ENCODE measurements at places on chromosomes 12 and 14.

- DNase-seq: no peak
These were observed 1.7 kb upstream of the VASH1 start for GRCh38 chr14:76759589-76759988.

DNA sequence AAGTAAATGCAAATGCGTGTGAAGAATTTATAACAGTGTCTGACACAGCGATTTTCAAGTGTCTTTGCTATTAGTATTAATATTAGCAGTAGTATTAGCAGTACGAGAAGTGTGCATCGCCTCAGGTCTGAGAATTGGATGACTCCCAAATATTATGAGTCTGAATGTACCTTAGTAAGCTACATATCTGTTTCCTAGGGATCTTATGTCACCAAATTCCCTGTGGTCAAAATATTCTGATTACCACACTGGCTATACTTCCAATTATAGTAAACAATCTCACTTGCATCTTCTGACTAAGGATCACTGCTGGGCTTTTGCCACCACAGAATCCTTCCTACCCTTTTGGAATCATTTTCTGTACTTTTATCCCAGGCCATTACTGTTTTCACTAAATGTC lies 396.0 kb upstream of the MIS18BP1 start:
- DNase-seq: no peak

GRCh38 chr14:23347406-23348296 lies 5.0 kb downstream of the SLC22A17 start:
- DNase-seq: no peak

GRCh38 chr14:64114166-64114565 lies 180.0 kb downstream of the ESR2 start:
- no peak for DNase-seq

DNA sequence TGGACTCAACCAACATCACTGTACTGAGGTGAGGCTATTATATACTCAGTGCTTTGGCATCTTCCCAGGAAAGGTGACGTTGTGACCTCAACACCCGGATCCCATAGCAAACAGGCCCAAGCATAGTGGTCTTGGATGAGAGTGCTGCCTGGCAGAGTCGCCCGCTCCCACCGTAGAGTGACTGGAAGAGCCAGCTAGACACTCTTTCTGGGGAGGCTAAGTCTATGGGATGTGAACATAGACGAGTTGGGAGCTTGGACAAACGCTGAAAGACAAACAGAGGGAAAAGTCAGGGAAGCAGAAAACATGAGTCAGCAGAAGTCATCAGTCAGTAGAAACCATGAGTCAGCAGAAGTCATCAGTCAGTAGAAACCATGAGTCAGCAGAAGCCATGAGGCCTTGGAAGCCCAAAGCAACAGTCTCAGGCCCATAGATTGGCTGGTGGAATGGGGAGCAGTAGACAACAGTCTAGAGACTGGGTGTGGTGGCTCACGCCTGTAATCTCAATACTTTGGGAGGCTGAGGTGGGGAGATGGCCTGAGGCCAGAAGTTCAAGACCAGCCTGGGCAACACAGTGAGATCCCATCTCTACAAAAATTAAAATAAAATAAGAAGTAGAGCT lies 66.4 kb upstream of the MAP1LC3B2 start:
- DNase-seq: peak; percentile 82

GRCh38 chr12:111732786-111733185 lies 33.9 kb upstream of the ALDH2 start:
- no peak for DNase-seq

- peak; percentile 83 for DNase-seq
These were observed 4.6 kb downstream of the TMEM120B start for GRCh38 chr12:121717041-121717699.

DNA sequence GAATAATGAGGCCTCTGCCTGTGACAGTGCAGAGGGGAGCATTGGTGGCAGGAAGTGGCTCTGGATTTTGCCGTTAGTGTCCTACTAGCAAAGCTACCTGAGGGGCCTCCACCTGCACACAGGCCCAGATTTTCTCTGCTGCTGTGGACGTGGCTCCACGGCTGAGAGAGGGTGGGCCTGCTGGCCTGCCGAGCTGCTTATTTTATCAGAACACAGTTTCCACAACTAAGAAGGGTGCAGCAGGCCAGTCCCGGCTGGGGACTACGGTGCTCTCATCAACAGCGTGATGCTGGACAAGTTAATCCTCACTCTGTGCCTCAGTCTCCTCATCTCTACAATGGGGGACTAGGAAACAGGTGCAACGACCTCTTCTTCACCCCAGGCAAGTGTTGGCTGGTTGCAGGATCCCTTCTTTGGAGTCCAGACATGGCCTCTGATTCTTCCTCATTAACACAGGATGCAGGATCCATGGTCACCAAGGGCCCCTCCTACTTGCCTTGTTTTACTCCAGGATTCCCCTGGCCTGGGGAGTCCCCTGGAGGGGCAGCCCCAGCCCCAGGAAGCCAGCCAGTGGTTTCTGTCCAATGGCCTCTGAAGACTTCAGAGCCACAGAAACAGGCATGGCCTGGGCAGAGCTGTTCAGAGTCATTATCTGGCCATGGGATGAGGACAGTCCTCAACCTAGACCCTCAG lies 3.3 kb downstream of the FAM181A start:
- DNase-seq: no peak

DNA sequence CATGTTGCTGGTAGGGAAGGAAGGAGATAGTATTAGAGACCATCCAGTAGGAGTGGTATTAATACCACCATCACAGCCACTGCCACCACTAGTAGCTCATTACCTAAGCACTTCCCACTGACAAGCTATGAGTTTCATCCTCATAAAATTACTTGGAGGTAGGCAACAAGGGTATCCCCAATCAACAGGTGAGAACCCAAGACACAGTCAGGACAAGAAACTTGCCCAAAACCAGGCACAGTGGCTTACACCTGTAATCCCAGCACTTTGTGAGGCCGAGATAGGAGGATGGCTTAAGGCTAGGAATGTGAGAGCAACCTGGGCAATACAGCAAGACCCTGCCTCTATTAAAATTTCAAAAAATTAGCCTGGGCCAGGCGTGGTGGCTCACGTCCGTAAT lies 5.5 kb downstream of the ADCY6 start:
- no peak for DNase-seq

DNA sequence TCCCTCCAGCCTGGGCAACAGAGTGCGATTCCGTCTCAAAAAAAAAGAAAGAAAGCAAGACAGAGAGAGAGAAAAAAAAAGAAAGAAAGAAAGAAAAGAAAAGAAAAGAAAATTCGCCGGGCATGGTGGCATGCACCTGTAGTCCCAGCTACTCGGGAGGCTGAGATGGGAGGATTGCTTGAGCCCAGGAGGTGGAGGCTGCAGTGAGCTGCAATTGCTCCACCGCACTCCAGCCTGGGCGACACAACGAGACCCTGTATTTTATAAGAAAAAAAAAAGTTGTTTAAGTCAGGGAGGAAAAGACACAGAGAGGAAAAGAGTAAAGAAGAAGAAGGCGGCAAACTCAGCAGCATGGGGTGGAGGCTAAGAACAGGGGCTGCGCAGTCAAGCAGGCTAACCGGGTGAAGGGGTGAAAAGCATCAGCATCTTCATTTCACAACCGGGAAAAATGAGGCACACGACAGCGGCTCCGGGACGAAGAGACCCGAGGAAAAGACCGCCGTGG lies 557 bp upstream of the FICD start:
- DNase-seq: no peak

- DNase-seq: no peak
These were observed 129.8 kb upstream of the PPFIA2 start for GRCh38 chr12:81888961-81889360.

GRCh38 chr12:92695577-92695976 lies 7.2 kb upstream of the PLEKHG7 start:
- DNase-seq: no peak

- no peak for DNase-seq
These were observed 11.6 kb upstream of the ZNF605 start for GRCh38 chr12:132967736-132968135.

- peak; percentile 45 for DNase-seq
These were observed 42.2 kb downstream of the TAOK3 start for GRCh38 chr12:118330421-118331018.

- no peak for DNase-seq
These were observed 629 bp downstream of the PRDM4 start for GRCh38 chr12:107760207-107760808.

DNA sequence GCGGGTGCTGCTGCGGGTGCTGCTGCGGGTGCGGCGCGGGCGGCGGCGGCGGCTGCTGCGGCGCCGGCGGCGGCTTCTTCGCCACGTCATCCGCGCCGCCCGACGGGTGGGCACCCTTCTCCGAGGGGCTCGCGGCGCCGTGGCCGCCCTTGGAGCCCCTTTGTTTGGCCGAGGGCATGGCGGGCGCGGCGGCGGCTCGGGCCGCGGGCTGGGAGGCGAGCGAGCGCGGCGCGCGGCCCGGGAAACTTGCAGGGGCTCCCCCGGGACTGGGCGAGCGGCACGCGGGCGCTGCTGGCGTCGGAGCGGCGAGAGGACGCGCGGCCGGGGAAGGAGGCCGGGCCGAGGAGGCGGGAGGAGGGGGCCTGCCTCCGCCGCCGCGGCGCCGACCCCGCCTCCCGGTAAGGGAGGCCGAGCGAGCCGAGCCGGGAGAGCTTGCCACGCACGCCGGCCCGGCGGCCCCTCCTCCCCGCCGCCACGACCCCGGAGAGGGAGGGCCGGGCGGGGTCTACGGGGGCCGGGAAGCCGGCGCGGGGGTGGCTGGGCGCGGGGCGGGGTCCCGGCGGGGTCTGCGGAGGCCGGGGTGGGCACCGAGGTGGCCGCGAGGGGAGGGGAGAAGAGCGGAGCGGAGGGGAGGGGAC lies at the start of gene CKAP4:
TSS of gene CKAP4 (minus strand) at position 347 of the 638 bp plus-strand sequence. CDS start at position 178, 169 bp downstream.
- peak; percentile 86 for DNase-seq

GRCh38 chr14:89618811-89619551 lies 201.9 kb upstream of the FOXN3 start:
- DNase-seq: peak; percentile 64

DNA sequence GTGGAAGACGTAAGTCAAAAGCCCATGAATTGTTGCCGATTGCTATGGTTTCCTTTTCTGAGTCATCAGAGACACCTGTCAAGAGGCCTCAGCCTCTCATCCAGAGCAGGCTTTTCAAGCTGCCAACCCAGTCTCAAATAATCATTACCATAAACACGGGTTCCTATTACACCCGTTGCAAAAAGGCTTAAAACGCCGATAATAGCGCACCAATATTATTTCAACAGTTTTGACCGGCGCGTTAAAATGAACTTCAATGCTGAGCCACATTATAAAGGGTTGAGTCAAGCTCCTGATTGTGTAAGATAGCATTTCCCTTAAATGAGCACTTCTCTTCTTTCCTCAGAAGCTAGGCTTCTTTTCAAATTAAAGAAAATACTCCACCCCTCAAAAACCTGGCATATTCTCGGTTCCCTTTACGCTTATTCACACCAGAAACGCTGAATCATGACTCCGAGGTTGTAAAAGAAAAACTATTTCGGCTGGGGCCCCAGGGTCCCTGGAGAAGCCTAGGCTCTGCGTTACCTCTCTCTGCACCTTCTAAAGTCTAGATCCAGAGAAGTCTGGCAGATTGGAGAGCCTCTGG lies 1.4 kb downstream of the TMTC1 start:
- DNase-seq: peak; percentile 50

DNA sequence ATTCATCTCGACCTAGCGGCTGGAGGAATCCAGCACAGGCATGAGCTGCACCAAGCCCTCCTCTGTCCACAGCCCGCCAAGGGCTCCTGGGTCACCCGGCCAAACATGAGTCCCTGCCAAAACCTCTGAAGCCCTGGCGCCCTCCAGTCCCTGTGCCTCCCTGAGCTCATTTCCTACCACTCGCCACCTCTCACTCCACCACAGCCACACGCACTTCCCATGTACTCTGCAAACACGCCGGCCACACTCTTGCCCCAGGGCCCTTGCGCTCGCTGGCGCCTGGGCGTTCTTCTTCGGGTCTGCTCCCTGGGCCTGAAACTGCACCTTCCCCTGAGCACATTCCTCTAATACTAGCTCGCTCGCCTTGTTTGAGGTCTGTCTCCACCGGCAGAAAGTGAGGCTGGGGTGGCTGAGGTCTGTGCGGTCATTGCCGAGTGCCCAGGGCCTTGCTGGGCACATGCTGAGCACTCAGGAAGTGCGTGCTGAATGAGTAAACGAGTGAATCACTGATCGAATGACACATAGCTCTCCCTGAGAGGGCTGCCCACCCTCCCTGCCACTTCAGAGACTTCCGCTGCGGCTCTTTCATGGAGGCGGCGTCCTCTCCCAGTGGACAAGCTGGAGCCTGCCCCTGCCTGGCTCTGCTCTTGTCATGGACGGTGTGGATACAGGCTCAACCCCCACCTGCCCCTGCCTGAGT lies 33.7 kb upstream of the DLK1 start:
- DNase-seq: peak; percentile 82

DNA sequence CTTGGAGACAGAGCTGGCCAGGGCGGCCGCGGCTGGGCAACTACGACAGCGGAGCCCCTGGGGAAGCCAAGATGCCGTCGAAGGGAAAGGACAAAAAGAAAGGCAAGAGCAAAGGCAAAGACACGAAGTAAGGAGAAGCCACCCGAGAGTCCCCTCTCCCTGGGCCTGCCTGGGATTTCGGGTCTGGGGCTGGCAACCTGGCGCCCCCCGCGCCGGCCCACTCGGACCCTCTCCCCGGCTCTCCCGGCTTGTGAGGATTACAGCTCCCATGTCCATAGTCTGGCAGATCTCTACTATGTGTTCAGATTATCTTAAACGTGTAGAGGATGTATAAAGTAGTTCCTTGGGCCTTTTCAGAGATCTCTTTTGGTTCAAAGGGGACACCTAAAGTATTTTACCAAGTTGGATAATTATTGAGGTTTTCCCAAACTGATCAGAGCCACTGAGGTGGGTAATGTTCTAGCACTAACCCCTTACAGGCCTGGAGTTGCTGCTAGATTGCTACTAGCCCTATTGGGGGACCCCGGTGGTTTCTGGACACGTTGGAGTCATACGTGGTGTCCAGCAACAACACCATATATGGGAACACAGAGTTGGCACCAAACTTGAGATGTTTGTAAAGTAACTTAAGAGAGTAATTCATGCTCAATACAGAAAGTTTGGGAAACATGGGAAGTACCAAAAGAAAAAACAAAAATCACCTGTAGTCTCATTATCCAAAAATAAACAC lies 424 bp downstream of the BBOF1 start:
- DNase-seq: peak; percentile 40

DNA sequence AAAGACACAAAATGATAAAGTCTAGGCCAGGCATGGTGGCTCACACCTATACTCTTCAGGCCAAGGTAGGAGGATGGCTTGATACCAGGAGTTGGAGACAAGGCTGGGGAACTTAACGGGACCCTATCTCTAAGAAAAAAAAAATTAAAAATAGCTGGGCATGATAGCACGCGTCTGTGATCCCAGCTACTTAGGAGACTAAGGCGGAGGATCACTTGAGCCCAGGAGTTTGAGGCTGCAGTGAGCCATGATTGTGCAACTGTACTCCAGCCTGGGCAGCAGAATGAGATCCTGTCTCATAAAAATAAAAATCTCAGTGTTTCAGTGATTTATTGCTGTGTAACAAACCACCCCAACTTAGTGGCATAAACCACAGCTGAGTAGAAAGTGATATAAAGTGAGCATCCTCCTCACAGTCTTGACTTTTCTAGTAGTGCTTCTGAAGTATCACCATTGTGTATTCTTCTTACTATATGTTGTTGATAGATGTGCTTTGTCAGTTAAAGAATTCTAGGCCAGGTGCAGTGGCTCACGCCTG lies 10.6 kb upstream of the ATF1 start:
- no peak for DNase-seq

GRCh38 chr12:29709496-29710040 lies 74.2 kb downstream of the TMTC1 start:
- no peak for DNase-seq

- DNase-seq: no peak
These were observed 99.6 kb downstream of the RPS6KA5 start for GRCh38 chr14:90960818-90961217.

- DNase-seq: no peak
These were observed 7.6 kb upstream of the KRT80 start for GRCh38 chr12:52199294-52199919.

Measured in fibroblast of upper back skin (primary cell).